ENCODE measurements at places on chromosomes 12 and 14. TPM values are rescaled to one million over a fixed set of nuclear protein-coding genes. Genes with fewer than 3 reads are reported as not detected.

DNA sequence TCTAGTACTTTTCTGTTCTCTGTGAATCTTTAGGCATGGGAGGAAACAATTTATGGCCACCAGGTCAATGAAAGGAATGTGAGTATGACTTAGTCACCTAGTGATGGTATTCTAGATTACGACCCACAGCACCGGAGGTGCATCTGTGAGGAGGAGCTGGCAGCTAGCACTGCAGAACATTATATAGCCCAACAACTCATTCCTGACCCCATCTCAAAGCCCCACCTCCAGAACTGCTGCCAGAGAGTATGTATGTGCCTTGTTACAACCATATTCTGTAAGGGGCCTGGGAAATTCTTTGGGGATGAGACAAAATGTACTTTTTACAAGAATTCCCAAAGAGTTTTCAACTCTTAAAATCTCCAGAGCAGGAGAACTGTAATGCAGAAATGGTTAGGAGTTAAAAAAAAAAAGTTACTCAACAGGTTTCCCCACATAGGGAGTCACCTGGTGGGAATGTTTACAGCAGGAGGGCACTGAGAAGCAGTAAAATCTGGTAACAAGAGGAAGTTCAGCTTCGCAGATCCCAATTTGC, 34.9 kb upstream of the CERS5 start:
- no peak for DNase-seq

DNA sequence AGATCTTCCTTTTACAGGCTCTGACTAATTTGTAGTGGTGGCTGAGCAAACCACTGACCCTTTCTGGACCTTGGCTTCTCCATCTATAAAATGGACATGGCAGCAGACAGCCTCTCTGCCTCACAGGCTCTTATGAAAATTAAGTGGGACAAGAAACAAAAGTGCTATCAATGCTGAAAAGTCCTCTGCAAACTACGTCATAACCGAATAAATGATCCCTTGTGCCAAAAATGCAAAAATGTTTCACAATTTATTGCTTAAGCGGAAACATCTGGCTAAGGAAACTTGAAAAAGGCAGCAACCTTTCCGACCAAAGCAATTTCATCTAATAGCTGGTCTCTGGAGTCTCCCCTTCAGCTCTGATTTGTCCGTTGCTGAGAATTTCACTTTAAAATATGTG, 108.5 kb upstream of the PLXNC1 start:
- no peak for DNase-seq

Gene TAS2R10
- 1.1 TPM for polyA plus RNA-seq

DNA sequence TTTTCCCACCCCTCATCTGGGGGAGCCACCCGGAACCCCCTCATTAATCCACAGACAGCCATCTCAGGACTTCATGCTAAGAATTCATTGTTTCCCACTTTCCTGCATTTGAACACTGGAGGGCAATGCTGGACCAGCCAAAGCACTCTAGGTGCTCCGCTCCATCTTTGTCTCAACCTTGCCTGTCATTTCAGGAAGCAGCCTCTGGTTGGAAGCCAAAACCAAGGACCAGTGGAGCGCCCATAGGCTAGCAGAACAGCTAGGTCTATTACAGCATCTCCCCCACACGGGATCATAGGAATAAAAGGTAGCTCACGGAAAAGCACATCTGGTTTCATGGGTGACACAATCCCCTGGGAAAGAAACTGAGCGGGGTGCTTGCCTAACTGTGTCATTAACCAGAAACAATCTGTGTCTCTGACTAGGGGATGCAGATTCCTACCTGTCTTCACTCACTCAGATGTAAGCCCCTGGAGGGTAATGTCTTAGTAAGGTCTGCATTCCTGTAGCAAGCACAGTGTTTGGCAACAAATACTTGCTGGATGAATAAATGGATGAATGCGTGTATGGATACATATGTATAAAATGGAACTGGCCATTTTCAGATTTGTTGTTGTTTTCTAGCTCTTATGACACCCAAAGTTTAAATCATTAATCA, 197.0 kb downstream of the DAD1 start:
- DNase-seq, result peak; percentile 68
